ENCODE measurements at places on chromosomes 3 and 15. TPM values are rescaled to one million over a fixed set of nuclear protein-coding genes. Genes with fewer than 3 reads are reported as not detected.

The OXTR gene
- 0.53 TPM for total RNA-seq

The HOMER2 gene
- total RNA-seq: 27.0 TPM

The MINAR1 gene
- 2.8 TPM for total RNA-seq

The KIF7 gene
- total RNA-seq: 5.0 TPM

The NLGN1 gene
- total RNA-seq: 8.5 TPM

The TAGLN3 gene
- total RNA-seq: 3.5 TPM

The MOBP gene
- total RNA-seq: not detected

The AMOTL2 gene
- total RNA-seq: 52.6 TPM

The ADAMTS9 gene
- 97.4 TPM for total RNA-seq

DNA sequence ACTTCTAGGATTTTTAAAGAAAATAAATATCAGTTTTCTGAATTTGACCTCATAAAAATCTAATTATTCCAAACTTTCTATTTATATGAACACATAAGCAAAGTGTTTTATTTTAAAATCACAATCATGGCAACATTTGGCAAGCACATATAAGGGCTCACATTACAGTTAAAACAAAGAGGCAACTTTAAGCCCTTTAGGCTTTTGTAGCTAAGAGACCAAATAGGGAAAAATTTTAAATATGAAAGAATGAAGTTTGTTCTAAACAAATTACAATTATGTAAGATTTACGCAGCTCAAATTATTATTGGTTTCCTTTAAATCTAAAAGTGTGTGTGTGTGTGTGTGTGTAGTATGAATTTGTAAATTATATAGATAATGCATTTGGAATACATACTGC is 267.0 kb downstream of the ZIC4 start:
- DNase-seq: no peak
- no peaks in the 10 kb centered on the region for H3K4me1 ChIP-seq
- H3K4me3 ChIP-seq: no peak overlapping the region

DNA sequence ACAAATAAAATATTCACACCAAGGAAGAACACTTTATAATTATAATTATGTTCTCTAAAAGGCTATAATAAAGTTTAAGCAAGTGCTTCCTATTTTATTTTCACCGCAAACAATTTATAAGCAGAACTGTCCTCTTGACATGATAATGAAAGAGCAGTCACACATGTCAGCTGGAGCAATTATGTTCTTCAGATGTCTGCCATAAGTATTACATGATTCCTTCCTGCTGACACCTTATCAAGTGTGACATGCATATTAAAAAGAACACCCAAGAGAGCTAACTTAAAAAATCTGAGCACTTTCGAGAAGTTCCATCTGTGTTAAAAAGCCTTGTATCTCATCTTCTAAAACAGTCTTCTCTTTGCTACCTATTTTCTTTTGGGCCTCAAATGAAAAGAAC is 249.5 kb downstream of the SQOR start:
- no peaks in the 10 kb centered on the region for H3K4me1 ChIP-seq
- H3K27me3 ChIP-seq: no peaks in the 10 kb centered on the region
- H3K36me3 ChIP-seq: no peaks in the 10 kb centered on the region

DNA sequence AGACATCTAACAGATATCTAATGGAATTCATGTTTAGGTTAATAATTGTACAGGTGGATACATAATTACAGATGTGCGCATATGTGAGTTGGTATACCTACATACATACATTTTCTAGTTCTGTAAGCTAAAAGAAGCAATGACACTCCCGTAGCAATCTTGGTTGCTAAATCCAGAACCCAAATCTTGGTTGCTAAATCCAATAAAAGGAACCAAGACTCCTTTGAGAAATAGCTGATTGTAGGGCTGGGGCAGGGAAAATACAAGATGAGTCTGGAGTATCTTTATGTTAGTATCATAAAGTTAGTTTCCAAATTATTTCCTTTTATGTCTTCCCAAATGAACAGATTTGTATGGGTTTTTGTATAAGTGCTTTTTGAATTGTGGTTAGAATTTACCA is 135.2 kb downstream of the TMCC1 start:
- H3K27me3 ChIP-seq: no peaks in the 10 kb centered on the region
- no peaks in the 10 kb centered on the region for H3K36me3 ChIP-seq
- no peak overlapping the region for H3K4me3 ChIP-seq
- no peak for DNase-seq

GRCh38 chr3:13688034-13688433 is 139.1 kb downstream of the FBLN2 start:
- H3K27ac ChIP-seq: no peak overlapping the region
- H3K27me3 ChIP-seq: peaks cover 11% of the 10 kb centered on the region
- H3K4me3 ChIP-seq: no peak overlapping the region

GRCh38 chr3:81985996-81986723 is 224.7 kb upstream of the GBE1 start:
- no peak overlapping the region for H3K27ac ChIP-seq
- no peak for DNase-seq
- H3K4me3 ChIP-seq: no peak overlapping the region
- H3K27me3 ChIP-seq: no peaks in the 10 kb centered on the region

DNA sequence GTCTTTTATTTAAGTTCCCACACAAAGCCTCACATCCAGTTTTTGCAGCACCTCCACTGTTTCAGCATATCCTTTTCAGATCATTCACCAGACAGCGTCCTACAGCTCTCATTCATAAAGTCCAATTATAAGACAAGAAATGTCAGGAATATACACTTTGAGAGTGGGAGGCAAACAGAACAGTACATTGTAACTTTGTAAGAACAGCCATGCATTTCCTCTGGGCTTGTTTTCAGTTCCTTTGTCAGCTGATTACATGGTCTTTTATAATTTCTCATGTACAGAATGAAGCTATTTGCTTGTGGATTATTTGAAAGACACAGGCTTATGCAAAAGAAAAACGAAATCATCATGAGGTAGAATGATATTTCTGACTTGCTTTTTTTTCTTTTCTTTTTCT is 85.7 kb downstream of the SOX2 start:
- no peak overlapping the region for H3K27ac ChIP-seq
- H3K4me3 ChIP-seq: no peak overlapping the region
- no peaks in the 10 kb centered on the region for H3K4me1 ChIP-seq
- no peaks in the 10 kb centered on the region for H3K36me3 ChIP-seq
- no peaks in the 10 kb centered on the region for H3K27me3 ChIP-seq

DNA sequence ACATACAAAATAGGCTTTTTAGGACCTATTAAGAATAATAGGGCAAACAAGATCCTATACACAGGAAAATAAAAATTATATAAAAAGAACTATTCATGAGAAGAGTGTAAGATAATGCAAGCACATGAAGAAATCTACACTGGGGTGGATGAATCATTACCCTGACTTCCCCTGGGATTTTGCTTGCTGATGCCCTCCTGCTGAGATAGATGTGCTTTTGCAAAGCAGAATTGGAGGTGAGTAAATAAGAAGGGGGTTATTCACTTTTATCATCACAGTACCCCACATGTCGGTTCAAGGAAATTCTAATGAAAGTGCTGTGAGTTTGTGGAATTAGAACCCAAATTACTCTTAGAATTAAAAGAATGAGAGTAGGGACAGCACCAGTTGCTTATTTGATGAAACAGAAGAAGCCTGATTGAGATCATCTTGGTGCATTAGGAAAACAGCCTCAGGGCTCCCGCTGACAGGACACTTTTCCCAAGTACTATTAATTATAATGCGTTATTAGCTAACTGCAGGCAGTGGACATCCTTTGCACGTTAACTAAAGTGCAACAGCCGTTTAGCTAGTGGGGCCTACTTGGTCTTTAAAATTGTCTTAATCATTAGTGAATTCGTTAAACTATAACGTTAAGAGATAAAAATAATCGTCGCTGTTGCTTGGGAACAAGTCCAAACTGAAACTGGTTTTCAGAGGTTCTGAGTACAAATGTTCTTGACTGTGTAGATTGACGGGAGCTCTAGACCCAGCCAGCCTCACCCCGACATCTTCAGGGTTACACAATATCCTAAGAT is 48.4 kb downstream of the SLC2A2 start:
- H3K4me1 ChIP-seq: no peaks in the 10 kb centered on the region
- no peak overlapping the region for H3K27ac ChIP-seq
- DNase-seq: no peak
- no peak overlapping the region for H3K4me3 ChIP-seq

GRCh38 chr3:72131899-72132298 is 347.0 kb upstream of the PROK2 start:
- H3K27me3 ChIP-seq: no peaks in the 10 kb centered on the region
- DNase-seq: no peak
- no peak overlapping the region for H3K4me3 ChIP-seq
- H3K4me1 ChIP-seq: peaks cover 6% of the 10 kb centered on the region
- H3K36me3 ChIP-seq: no peaks in the 10 kb centered on the region

DNA sequence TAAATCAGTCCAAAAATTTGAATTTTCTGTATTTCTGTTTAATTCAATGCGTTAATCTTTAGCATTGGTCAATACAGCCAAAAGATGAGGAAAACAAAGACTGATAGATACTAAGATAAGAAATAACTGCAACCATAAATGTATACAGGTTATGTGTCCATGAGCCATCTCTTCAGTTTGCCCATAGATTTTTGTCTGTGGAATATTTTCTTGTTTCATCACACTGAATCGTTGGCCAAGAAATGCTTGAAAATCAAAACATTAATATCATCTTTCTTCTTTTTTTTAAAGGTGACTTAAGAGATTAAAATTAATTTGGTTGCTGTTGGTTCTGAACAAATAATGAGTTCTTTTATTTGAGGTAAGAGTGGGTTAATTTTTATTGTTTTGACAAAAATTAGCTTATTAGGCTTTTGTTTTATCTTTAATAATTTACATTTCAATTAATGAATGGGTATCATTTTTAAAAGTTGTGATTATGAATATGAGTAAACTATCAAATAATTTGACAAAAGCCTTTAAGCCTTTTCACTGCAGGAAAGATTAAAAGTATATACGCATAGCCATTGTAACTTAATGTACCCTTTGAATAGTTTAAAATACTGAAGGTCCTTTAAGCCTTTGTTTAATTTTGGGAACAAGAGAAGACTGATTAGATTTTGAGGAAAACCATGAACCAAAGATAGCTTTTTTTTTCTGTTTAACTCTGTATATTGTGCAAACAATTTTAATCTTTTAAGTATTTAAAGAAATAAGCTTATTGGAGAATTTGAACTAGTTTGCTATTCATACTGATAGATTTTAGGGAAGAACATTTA is 14.7 kb upstream of the CHD2 start:
- no peak for DNase-seq
- H3K27ac ChIP-seq: peak overlapping the region; percentile 98
- H3K4me1 ChIP-seq: peaks cover 17% of the 10 kb centered on the region
- peak overlapping the region; percentile 64 for H3K4me3 ChIP-seq
- peaks cover 10% of the 10 kb centered on the region for H3K36me3 ChIP-seq

DNA sequence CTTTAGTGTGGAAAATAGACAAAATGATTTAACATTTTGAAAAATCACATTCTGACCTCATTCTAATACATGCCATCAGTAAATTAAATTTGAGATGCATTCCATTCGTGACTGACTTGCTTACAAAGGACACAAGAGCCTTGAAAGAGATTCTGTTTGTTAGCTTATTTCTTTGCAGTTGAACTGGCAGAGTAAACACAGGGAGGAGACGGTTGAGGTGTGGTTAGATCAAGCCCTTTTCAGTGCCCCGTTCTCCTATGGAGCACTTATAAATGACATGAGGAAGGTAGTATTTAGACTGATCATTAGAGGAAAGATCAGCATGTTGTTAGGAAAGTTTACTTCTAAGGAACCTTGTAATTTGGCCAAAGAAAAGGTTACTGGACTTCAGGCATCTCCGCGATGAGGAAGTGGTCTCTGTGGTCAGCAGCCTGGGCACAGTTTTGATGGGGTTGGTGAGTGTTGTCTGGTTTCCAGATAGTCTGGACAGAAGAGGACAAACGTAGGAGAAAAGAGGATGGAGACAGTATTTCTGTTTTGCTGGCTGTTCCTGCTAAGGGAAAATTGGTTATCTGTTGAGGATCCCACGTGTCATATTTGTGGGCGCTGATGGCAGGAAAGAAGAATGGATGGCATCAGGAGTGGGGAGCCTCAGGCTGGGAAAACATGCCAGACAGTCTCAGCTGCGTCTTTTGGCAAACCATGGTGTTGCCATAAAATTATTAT is 328.9 kb upstream of the TBL1XR1 start:
- no peaks in the 10 kb centered on the region for H3K36me3 ChIP-seq
- no peaks in the 10 kb centered on the region for H3K27me3 ChIP-seq
- H3K4me3 ChIP-seq: no peak overlapping the region
- peak overlapping the region; percentile 74 for H3K27ac ChIP-seq

- peaks cover 15% of the 10 kb centered on the region for H3K4me1 ChIP-seq
- no peaks in the 10 kb centered on the region for H3K27me3 ChIP-seq
- no peak overlapping the region for H3K27ac ChIP-seq
- H3K4me3 ChIP-seq: no peak overlapping the region
- no peak for DNase-seq
- peaks cover 38% of the 10 kb centered on the region for H3K36me3 ChIP-seq
Measured at GRCh38 chr15:98907927-98908471, 99.6 kb downstream of the PGPEP1L start.

DNA sequence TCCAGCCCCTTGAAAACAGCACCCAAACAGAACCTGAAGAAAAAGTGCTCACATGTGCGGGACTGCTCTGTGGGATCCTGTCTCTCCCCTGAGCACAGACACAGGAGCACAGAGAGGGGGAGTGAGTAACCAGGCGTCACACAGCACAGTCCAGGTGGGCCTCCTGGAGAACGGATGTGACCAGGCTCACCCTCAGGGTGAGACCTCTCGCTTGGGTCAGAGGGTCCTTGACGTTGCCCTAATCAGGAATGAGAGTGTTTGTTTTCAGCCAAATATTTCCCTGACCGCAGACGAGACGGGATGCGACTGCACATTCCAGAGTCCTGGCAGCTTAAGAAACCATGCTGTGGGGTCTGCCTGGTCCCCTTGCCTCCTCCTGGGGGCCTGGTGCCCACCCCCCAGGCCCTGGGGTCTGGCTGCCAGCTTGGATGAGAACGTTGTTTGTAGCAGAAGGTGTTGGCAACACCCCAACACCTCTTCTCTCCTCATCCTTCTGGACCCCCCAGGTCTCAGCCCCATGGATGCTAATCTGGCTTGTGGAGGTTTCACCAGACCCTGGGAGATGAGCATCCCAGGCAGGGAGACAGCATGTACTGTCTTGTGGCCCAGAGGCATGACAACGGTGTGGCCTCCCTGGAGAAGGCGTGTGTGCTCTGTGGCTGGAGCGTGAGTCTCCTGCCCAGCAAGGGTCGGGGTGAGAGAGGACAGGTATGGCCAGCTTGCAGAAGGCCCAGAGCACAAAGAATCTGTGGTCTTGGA is 42.1 kb upstream of the SLC6A6 start:
- no peak overlapping the region for H3K4me3 ChIP-seq
- peaks cover 4% of the 10 kb centered on the region for H3K4me1 ChIP-seq

DNA sequence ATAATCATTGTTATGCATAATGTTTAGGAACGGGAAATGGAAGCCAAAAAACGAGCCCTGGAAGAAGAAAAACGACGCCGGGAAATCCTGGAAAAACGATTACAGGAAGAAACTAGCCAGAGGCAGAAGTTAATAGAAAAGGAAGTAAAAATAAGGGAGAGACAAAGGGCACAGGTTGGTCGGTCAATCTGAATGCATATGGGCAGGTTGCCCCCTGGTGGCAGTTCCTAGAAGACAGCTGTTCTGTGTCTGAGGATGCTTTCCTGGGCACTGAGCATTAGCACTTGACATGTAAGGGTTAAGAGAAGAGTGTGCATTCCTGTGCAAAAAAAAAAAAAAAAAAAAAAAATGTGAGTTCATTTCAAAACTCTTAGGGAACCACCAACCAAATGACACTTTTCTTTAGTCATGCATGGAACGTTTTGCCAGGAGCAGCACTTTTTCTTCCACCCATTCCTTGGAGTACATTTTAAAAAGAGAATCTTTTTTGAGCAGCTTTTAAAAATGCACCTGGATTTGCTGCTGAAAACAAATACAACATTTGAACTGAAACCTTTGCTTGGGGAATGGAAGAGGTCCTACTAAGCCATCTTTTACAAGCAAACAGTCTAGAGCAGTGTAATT is 11.1 kb upstream of the ABHD10 start:
- H3K36me3 ChIP-seq: peaks cover 8% of the 10 kb centered on the region
- peak; percentile 86 for DNase-seq
- H3K4me3 ChIP-seq: no peak overlapping the region
- H3K4me1 ChIP-seq: peaks cover 2% of the 10 kb centered on the region
- peak overlapping the region; percentile 37 for H3K27ac ChIP-seq
- no peaks in the 10 kb centered on the region for H3K27me3 ChIP-seq

Data from muscle of leg (tissue), 16 donors.